SK-N-SH (cell line): ENCODE measurements at places on chromosomes 7 and 10.

- DNase-seq: no peak
Measured at GRCh38 chr10:131681122-131681521, 219.7 kb upstream of the PPP2R2D start.

DNA sequence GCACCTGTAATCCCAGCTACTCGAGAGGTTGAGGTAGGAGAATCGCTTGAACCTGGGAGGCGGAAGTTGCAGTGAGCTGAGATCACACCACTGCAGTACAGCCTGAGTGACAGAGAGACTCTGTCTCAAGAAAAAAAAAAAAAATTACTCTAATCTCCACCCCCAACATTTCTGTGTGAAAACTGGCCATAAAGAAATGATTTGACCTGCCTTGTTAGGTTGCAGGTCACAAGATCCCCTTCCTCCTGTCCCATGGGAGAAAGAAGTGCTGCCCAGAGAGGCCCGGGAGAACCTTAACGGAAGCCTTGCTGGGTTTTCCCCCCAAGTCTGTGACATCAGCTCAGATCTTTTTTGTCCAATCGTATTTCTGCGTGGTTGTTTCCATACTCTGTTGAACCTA, 8.7 kb upstream of the CALHM1 start:
- DNase-seq: no peak

DNA sequence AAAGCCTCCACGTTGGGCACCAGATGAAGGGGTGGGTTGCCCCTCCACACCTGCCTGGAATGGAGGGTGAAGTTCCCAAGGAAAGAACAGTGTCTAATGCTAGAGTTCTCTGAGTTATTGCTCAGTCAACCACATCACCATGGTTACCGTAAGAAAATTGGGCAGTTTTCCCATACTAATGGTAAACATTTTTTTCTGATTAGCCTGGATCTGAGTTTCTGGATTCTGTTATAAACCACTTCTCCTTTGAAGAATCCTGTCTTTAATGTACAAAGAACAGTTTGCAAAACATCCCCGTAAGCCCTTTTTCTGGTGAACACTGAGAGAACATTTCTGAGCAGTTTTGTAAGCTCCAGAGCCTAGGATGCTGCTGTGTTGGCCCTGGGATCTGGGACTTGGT, 45.5 kb downstream of the ABCC2 start:
- no peak for DNase-seq

GRCh38 chr10:543862-544822, 145.3 kb downstream of the DIP2C start:
- no peak for DNase-seq

- no peak for DNase-seq
Measured at GRCh38 chr7:24299192-24299591, 15.2 kb downstream of the NPY start.

GRCh38 chr7:85882335-85882734, 695.5 kb upstream of the SEMA3D start:
- DNase-seq: no peak

- peak; percentile 73 for DNase-seq
Measured at GRCh38 chr7:12570534-12571461, at the start of gene SCIN. TSS of gene SCIN (plus strand) at chr7:12570720. CDS start at chr7:12570787, 67 bp downstream.

GRCh38 chr10:25451401-25451800, 276.6 kb downstream of the GPR158 start:
- DNase-seq: no peak

DNA sequence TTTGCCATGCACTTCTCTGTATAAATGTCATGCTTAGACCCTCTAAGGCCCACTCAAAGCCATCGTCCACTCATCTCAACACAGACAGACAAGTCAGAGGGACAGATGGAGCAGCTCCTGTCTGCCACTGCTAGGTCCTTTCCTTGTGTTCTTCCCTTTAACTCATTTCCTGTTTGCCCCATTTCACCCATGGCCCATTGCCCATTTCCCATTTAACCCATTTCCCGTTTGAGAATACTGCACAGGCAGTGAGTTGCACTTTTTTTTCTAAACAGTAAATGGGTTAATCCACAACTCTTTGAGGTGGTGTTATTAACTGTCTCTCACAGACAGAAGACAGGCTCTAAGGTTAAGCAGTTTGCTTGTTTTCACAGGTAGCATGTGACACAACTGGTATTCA, 179.3 kb downstream of the NPSR1 start:
- no peak for DNase-seq

- no peak for DNase-seq
Measured at GRCh38 chr10:15251791-15252380, 83.4 kb upstream of the NMT2 start.

DNA sequence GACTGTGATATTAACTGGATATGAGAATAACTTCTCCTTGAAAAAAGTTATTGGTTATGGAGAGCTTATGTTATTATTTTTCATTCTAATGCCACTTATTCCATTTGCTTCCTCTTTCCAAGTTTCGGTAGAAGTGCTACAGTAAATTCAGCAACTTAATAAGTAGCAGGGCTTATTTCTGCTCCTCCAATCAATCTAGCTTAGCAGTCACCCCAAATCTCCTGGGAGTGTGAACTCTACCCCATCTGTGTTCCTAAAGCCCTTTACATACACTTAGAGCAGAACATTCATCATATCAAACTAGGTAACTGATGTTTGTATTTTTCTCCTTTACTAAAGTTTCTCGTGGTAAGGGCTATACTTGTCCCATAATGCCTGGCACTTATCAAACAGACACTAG, 8.7 kb downstream of the ARL3 start:
- DNase-seq: no peak

DNA sequence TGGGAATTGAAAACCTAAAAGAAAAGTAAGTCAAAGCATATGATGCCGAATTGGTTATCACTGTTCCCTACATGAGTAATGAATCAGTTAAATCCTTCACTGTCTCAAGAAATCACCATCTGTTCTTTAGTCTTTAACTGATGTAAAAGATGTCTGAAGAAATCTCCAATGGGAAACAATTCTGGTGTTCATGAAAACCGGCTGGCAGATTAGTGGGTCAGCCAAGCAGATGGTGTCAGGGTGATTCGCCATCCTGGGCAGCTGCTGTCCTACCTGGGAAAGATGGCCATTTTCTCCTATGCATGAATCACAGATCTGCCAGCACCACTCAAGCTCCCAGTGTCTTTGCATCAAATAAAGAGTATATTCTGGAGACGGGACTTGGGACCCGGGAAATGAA, 925.2 kb upstream of the GHITM start:
- DNase-seq: no peak

DNA sequence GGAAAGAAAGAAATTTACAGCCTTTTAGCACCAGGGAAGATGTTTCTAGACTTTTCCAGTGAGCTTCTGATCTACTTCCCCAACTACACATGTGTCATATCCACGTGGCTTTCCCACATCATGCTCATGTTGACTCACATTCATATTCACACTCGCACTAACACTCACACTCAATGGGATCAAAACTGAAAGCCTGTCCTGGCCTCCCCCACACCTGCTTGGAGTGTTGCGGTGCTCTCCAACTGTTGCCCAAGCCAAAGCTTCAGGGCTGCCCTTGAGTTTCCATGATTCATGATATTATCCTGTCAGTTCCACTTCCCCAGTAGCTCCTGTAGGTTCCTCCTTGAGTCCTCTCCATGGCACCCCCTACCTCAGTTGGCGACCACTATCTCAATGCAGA, 444.4 kb downstream of the GATA3 start:
- no peak for DNase-seq

GRCh38 chr7:49324040-49324439, 399.7 kb downstream of the CDC14C start:
- DNase-seq: no peak

GRCh38 chr10:115214829-115215228, 121.7 kb downstream of the ATRNL1 start:
- peak; percentile 0 for DNase-seq

- no peak for DNase-seq
Measured at GRCh38 chr7:84159435-84159834, 35.2 kb downstream of the SEMA3A start.

DNA sequence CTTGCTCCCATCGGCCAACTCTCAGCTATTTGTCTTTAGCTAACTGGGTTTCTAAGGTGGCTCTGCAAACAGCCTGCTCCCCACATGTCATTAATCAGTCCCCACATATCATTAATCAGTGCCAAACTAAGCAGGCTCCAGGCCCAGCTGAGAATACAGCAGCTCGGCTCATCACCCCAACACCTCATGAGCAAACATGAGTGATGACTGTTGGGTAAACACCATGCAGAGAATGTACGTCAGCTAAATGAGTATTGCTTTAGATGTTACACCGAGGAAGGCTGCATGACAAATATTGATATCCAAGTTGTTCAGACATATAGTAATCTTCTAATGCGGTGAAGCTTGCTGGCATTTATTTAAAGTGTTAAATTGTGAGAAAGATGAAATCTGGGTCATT, 187.5 kb upstream of the AOAH start:
- no peak for DNase-seq

DNA sequence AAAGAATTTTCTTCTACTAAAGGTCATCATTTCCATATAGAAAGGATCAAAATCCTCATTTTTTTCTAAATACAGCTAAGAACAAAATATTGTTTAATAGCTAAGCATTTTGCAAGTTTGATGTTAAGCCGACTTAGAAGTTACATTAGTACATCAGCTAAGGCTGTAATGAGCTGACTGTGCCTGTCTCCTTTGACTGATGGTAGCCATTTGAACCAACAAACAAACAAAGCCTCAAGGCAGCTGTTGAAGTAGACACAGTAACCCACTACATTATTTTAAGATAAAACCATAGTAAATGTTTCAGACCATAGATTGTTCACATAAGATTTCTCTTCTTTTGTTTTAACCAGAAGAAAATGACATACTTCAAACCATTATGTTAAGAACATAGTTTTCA, 210.9 kb upstream of the VSTM2A start:
- no peak for DNase-seq

DNA sequence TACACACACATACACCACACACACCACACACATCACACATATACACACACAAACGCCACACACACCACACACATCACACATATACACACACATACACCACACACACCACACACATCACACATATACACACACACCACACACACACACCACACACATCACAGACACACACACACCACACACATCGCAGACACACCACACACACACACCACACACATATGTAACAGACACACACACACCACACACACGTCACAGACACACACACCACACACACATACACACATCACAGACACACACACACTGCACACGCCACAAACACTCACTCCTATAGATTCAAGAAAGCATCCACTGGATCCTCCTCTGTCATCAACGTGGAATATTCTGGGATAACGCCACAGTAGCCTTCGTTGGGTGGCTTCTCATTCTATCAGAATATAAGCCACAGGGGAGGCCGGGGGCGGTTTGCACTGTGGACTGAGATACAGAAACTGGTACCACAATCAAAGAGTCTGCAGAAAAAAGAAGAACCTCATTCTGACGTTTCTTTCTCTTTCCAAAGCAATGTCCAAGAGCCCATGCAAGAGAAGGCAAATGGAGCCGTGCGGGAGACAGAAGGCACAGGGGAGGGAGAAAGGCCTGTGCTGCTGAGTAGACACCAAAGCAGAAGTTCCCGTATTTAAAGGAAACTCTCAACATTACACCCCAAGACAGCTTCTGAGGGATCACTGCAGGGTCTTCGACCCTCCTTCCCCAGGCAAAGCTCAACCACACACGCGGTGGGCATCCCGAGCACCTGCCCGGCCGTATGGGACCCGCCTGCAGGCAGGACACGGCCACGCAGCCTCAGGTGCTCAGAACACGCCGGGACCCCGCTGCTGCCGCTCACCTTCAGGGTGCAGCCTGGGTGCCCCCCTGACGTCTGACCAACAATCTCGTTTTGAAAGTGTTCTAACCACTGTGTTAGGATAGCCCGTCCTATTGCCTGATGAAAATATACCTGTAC, 321.2 kb downstream of the DNAJB6 start:
- DNase-seq: peak; percentile 45

DNA sequence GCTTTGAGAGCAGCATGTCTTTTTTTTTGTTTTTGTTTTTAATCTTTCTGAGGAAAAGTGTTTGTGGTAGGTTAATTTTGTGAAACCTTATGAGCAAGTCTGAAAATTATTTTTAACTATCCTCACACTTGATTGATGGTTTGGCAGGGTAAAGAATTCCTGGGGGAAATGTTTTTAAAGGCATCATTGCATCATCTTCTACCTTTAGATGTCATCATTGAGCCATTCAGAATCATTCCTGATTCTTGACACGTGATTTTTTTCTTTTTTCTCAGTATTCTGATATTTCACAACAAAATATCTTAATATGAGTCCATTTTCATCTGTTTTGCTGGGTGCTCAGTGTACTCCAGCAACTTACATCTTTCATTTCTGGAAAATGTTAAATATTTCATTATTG, 28.3 kb downstream of the PALS2 start:
- DNase-seq: no peak

GRCh38 chr10:22693860-22694259, 20.5 kb downstream of the PIP4K2A start:
- DNase-seq: no peak

GRCh38 chr7:106291247-106291646, 6.5 kb upstream of the NAMPT start:
- DNase-seq: no peak
